ENCODE measurements at places on chromosomes 1 and 21.

DNA sequence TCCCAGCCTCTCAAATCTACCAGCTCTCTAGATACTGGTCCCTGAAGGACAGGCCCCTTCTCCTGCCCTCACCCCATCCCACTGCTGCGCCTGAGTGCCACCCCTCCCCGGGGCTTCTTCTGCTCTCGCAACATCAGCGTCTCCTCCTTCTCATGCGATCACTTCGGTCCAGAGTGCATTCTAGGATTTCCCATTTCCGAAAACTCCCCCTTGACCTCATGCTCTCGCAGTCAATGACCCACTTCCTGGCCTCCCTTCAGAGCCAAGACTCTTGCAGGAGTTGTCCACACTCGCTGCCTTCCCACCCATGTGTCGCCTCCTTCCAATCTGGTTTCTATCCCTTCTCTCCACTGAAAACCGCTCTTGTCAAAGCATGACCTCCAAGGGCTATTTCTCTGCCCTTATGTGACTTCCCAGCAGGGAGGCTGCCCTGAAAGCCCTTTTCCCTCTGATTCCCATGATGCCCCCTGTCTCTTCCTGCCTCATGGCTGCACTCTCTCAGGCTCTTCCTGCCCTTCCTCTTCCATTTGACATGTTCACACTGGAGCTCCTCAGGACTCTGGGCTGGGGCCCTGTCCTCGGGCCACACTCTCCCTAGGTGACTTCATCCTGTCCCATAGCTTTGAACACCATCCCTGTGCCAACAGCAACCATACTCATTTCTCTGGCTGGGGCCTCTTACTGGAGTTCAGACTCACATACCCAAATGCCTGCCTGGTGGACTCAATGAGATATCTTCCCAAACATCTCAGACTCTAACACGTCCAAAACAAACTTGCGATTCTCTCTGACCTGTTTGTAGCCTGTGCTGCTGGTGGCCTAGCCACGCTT lies 46.0 kb downstream of the LDLRAD2 start:
- peak; percentile 65 for DNase-seq

DNA sequence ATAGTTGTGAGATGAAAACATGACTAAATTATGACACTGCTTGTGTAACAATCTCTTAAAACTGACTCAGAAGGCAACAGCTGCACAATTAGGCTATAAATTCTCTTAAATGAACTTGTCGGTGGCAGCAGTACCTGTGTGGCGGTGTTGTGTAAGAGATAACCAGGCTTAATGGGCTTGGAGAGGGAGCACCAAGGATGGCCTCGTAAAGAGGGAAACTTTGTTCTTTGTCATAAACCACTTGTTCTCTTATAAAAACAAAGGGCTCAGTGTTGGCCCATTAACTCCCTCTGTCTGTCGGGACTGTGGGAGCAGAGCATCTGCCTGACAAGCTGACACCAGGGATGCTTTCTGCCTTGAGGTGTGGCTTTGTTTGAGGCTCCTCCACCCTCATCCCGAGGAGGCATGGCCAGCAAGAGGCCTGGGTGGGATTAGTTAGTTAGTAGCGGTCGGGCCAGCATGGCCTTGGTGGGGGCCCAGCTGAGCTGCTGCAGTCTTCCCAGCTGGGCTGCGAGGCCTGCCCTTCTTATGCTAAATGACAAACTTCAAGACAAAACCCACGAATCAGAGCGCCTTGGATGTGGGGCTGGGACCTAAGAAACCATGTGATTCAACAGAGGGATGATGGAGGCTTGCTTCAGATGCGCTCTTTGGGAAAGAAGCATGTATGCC lies 171.4 kb downstream of the CAMTA1 start:
- DNase-seq: no peak

- peak; percentile 56 for DNase-seq
These were observed 1793.9 kb downstream of the NCAM2 start for GRCh38 chr21:22791986-22792560.

GRCh38 chr1:225460021-225460736 lies 32.3 kb upstream of the LBR start:
- DNase-seq: no peak

GRCh38 chr1:2645143-2645542 lies 12.3 kb upstream of the MMEL1 start:
- no peak for DNase-seq

- DNase-seq: no peak
These were observed 23.6 kb upstream of the EPS8L3 start for GRCh38 chr1:109787211-109787844.

- DNase-seq: peak; percentile 76
These were observed 18.2 kb upstream of the FCGR2A start for GRCh38 chr1:161486806-161487741.

DNA sequence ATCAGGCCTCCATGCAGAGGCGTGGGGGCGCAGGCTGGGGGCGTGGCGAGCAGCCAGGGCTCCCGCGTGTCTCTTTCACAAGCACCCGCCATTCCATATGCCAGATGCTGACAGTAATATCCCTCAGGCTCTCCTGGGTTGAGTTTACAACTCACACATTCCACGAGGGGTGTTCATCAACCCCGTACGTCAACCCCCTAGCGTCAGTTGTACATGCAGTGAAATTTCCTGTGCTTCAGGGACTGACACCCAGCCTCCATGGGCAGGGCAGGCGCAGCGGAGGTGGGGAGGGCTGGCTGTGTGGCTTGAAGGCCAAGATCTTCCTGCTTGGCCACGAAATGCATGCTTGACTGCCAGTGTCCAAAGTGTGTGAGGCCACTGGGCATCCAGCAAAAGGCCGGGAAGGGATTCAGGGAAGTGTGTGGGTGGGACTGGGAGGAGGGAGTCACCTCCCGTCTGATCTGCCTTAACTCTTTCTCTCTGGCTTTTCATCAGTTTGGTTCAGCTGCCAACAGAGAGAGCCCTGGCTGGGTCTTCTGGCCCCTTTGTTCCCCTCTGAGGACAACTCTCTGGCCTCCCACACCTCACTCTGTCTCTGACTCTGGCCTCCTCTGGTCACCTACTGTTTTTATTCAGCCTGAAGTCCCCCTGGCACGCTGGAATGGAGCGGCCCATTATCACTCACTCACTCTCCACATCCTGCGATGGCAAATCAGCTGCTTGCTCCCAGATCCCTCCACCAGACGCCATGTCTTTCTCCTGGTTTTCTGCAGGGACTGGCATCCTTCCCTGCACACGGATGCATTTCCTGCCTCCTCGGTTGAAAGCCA lies 33.8 kb downstream of the CLIC6 start:
- no peak for DNase-seq

- peak; percentile 9 for DNase-seq
These were observed 552 bp downstream of the PLD5 start for GRCh38 chr1:242523719-242524570.

Data from lung microvascular endothelial cell (primary cell).